ENCODE measurements at places on chromosomes 16 and 17. TPM values are rescaled to one million over a fixed set of nuclear protein-coding genes. Genes with fewer than 3 reads are reported as not detected.

GRCh38 chr17:55444471-55445441 is 23.1 kb upstream of the MMD start:
- DNase-seq = no peak

DNA sequence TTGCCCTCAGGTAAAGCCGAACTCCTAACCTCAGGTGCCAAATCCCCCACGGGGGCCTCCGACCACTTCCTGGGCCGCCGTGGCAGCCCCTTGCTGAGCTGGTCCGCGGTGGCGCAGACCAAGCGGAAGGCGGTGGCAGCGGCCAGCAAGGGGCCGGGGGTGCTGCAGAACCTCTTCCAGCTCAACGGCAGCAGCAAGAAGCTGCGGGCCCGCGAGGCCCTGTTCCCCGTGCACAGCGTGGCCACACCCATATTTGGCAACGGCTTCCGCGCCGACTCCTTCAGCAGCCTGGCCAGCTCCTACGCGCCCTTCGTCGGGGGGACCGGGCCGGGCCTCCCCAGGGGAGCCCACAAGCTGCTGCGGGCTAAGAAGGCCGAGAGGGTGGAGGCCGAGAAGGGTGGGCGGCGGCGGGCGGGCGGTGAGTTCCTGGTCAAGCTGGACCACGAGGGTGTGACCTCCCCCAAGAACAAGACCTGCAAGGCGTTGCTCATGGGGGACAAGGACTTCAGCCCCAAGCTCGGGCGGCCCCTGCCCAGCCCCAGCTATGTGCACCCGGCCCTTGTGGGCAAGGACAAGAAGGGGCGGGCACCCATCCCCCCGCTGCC is 51.6 kb downstream of the ACTG1 start:
- no peak for DNase-seq

- no peak for DNase-seq
Observed at GRCh38 chr17:46983782-46984181, 4.7 kb upstream of the RPRML start.

Gene NGFR
- total RNA-seq = 11.2 TPM

Gene MYH2
- total RNA-seq = 79.7 TPM

All from skin of body (tissue), 3 donors.